ENCODE measurements at places on chromosomes 6 and 20. TPM values are rescaled to one million over a fixed set of nuclear protein-coding genes. Genes with fewer than 3 reads are reported as not detected.
A peak's percentile ranks its signal among the peaks of the same experiment; 100 is the strongest.

GRCh38 chr6:119077643-119078375 is 655 bp downstream of the FAM184A start:
- DNase-seq: peak; percentile 74

GRCh38 chr20:20843982-20844381 is 131.5 kb upstream of the RALGAPA2 start:
- DNase-seq: no peak

DNA sequence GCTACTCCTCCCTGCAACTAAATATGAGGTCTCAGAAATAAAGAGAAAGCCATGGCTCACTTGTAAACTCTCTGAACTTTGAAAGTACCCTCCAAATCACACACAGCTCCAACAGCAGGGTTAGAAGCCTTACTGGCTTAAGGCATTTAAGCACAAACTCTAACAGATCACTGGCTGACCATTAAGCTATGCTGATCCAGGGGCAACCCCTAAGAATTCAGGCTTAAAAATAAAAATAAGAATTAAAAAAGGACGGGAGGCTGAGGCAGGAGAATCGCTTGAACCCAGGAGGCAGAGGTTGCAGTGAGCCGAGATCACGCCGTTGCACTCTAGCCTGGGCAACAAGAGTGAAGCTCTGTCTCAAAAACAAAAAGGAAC is 21.8 kb downstream of the HLA-E start:
- DNase-seq: no peak

Gene FILIP1
- 7.5 TPM for polyA plus RNA-seq

DNA sequence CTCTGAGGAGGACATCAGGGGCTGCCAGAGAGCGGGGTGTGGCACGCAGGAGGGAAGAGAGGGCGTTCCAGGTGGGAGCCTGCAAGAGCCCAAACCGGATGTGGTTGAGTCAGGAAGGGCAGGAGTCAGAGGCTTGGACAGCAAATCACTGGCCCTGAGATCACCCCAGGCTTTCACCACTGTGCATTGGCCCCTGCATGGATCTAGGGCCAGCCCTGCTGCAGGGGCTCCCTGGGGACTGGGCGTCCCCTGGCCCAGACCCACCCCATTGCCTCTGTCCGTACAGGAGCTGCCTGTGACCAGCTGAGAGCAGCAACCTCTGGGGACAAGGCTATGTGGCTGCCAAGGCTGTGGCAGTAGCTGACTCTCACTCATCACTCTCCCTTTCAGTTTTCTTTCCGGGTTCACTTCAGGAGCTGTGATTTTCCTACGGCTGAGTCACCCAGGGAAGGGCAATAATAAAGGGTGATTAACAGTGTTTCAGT is 33.9 kb downstream of the KCNK17 start:
- DNase-seq: peak; percentile 85
